ENCODE measurements at places on chromosomes 12 and 14.

- DNase-seq: no peak
Measured at GRCh38 chr12:117439531-117440001, 78.1 kb upstream of the NOS1 start.

- DNase-seq: no peak
Measured at GRCh38 chr14:69682621-69683263, 71.3 kb downstream of the SUSD6 start.

GRCh38 chr14:50786751-50787464 is 44.1 kb downstream of the NIN start:
- DNase-seq: no peak

GRCh38 chr12:13049816-13050215 is 5.6 kb downstream of the FAM234B start:
- no peak for DNase-seq

DNA sequence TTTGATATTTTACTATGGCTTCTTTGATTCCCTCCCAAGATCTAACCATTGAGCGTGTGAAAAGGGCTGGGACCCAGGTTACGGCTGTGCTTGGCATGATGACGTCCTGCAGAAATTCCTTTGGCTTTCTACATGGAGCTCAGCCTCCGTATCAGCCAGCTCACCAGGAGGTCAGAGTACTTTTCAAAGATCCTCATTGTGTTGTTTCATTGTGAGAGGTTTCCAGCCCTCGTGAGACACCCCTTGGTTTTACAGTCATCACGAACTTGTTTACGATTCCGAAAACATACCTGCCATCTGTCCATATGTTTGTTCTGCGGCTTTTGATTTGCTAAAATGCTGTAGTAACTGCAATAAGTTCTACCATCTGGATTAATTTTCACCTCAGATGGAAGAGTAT is 453.1 kb downstream of the TMEM121 start:
- no peak for DNase-seq

DNA sequence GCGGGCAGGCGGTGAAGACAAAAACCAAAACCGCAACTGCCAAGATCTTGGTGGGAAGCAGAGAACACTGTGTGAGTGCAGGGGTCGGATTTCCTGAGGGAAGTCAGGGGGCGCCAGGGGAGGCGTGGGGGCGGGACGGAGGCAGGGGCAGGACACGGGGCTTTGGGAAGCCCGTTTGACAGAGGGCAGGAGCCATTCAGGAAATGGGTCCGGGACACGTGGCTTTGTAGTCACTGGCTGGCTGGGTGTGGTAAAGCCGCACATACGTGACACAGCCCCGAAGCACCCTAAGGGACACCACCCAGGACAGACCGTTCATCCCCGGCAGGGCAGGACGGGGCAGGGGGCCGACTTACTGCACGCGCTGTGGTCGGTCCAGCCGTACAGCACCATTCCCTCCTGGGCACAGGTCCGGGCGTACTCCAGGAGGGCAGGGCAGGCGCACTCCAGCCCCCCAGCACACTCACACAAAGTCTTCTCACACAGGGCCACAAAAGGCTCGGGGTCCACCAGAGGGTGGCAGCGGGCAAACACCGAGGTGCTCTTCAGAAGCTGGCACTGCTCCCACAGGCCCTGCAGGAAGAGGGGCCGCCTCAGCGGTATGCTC is 49.4 kb downstream of the VWF start:
- no peak for DNase-seq

All from activated naive CD8-positive, alpha-beta T cell treated with anti-CD3 and anti-CD28 coated beads, Interleukin-2, amount 50 U/mL, for 16 hours (primary cell).